A549 treated with RU486 at 1 μM for 4 hours (cell line): ENCODE measurements at places on chromosomes 2 and 18. TPM values are rescaled to one million over a fixed set of nuclear protein-coding genes. Genes with fewer than 3 reads are reported as not detected.

Gene MYL12A
- total RNA-seq = 222 to 359 TPM (median 319 TPM) in 5 replicates

Gene CLHC1
- 1.3 to 2.4 TPM (median 2.3 TPM) in 5 replicates for total RNA-seq

Gene UGT1A10
- total RNA-seq = 0.15 to 0.17 TPM in 2 of 5 replicates, not detected in the others

Gene OXER1
- total RNA-seq = not detected in 5 replicates

Gene APLF
- 0.50 to 0.89 TPM (median 0.59 TPM) in 5 replicates for total RNA-seq

Gene TEKT4
- total RNA-seq = not detected in 5 replicates

Gene TMEM163
- 0.13 to 0.19 TPM in 2 of 5 replicates, not detected in the others for total RNA-seq

Gene AQP4
- total RNA-seq = not detected in 5 replicates

Gene ASXL3
- total RNA-seq = not detected in 5 replicates

Gene RPRM
- not detected in 5 replicates for total RNA-seq

Gene PPP1R1C
- total RNA-seq = 1.7 to 3.3 TPM (median 1.8 TPM) in 5 replicates

Gene FOXD4L1
- 0.21 to 0.58 TPM (median 0.28 TPM) in 5 replicates for total RNA-seq

Gene FLACC1
- total RNA-seq = 0.20 to 0.32 TPM in 2 of 5 replicates, not detected in the others

Gene GATA6
- total RNA-seq = 2.0 to 2.9 TPM (median 2.6 TPM) in 5 replicates

Gene SIX3
- 0.32 to 0.63 TPM (median 0.49 TPM) in 5 replicates for total RNA-seq

Gene SERPINB12
- total RNA-seq = not detected in 5 replicates

Gene CDKL4
- not detected in 5 replicates for total RNA-seq

Gene ANKRD62
- total RNA-seq = not detected in 5 replicates

Gene SRSF7
- total RNA-seq = 302 to 424 TPM (median 340 TPM) in 5 replicates

Gene ZNF892
- total RNA-seq = 0.23 to 0.51 TPM (median 0.42 TPM) in 5 replicates

Gene RAB17
- total RNA-seq = 0.15 to 1.1 TPM (median 0.34 TPM) in 5 replicates

Gene CYS1
- 0.90 to 1.6 TPM (median 1.4 TPM) in 5 replicates for total RNA-seq

Gene ANKRD30B
- total RNA-seq = not detected in 5 replicates

Gene SLC14A1
- total RNA-seq = not detected in 5 replicates

Gene CCDC68
- 0.92 to 3.9 TPM (median 3.4 TPM) in 5 replicates for total RNA-seq

Gene MC2R
- total RNA-seq = not detected in 5 replicates

Gene UGT1A8
- 0.06 to 0.13 TPM in 2 of 5 replicates, not detected in the others for total RNA-seq

Gene GAL3ST2
- total RNA-seq = 0.10 to 0.36 TPM (median 0.23 TPM) in 4 of 5 replicates, not detected in the other

Gene RRM2
- total RNA-seq = 185 to 280 TPM (median 213 TPM) in 5 replicates

Gene ERCC3
- 45.4 to 52.8 TPM (median 48.7 TPM) in 5 replicates for total RNA-seq

Gene EML6
- 0.92 to 1.4 TPM (median 1.0 TPM) in 5 replicates for total RNA-seq

Gene SATB2
- 3.1 to 3.7 TPM (median 3.6 TPM) in 5 replicates for total RNA-seq

Gene TRPM8
- total RNA-seq = 0.13 to 0.21 TPM (median 0.15 TPM) in 3 of 5 replicates, not detected in the others
